ENCODE measurements at places on chromosomes 4 and X. TPM values are rescaled to one million over a fixed set of nuclear protein-coding genes. Genes with fewer than 3 reads are reported as not detected.

Gene DCAF12L2
- not detected for total RNA-seq

Gene GUCY1A1
- 1.4 TPM for total RNA-seq

Gene SPANXN3
- 2.4 TPM for total RNA-seq

Gene SERTM2
- total RNA-seq, result 0.20 TPM

Gene FAM149A
- 1.5 TPM for total RNA-seq

Gene ITGB1BP2
- total RNA-seq, result 1.00 TPM

Gene BMP3
- not detected for total RNA-seq

Gene ADGRG2
- not detected for total RNA-seq

Gene RBM46
- not detected for total RNA-seq

Measured in HT1080 (cell line).